Erythroblast (primary cell): ENCODE measurements at places on chromosomes 7 and 10.
A peak's percentile ranks its signal among the peaks of the same experiment; 100 is the strongest.

DNA sequence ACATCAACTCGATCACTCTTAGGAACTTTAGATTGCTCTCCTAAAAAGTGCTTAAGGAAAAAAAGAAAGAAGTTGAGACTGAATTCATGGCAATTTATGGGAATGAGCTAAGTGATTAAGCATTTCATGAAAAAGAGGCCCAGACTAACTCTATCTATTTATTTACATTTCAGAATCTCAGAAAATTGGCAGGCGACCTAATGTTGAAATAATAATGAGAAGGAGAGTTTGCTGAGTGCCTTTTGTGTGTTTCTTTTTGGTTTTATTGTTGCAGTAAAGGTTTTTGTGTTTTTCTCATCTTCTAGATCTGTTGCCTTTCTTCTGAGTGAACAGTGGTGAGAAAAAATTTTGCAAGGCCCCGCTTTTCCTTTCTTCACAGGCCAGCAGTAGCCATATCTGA lies 3.8 kb downstream of the GRK5 start:
- no peak for DNase-seq

- peak; percentile 60 for DNase-seq
Measured at GRCh38 chr10:59872892-59873463, 33.4 kb downstream of the CCDC6 start.

DNA sequence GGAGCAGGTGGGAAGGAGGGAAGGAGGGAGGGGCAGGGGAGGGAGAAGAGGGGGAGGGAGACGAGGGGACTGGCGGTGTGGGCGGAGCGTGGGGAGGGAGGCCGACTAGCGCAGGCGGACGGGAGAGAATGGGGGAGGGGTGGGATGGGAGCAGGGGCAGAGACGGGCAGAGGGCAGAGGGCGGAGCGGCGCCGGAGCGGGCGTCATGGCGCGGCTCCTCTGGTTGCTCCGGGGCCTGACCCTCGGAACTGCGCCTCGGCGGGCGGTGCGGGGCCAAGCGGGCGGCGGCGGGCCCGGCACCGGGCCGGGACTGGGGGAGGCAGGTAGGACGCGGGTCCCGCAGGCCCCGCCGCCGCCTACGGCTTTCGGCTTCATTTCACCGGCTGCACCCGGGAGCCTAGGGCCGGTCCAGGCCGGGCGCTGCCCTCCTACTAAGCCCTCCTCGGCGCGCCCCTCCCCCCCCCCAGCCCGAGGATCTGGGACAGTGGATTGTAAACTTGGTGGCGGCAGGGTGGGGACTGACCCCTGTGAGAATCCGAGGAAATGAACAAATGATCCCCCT lies at the start of gene MSRB2:
MSRB2 (plus strand) TSS at position 176 of the 562 bp plus-strand sequence; CDS start at position 206, 30 bp downstream.
- peak; percentile 93 for DNase-seq

DNA sequence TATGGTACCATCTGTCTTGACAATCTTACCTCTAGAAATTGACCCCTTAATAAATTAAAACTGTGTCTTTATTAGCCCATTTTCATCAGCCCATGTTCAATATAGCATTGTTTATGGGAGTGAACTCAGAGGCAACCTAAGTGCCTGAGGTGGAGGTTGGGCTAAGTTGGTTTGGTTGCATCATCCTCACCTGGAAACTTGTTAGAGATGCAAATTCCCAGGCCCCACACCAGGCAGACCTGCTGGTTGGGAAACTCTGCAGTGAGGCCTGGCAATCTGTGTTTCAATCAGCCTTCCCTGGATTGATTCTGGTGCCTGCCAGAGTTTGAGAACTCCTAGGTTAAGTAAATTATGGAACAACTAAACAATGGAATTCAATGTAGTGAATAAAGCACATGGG lies 9.4 kb upstream of the FAM170B start:
- DNase-seq: no peak

- no peak for DNase-seq
Measured at GRCh38 chr7:5671046-5671445, 110.4 kb downstream of the RNF216 start.

DNA sequence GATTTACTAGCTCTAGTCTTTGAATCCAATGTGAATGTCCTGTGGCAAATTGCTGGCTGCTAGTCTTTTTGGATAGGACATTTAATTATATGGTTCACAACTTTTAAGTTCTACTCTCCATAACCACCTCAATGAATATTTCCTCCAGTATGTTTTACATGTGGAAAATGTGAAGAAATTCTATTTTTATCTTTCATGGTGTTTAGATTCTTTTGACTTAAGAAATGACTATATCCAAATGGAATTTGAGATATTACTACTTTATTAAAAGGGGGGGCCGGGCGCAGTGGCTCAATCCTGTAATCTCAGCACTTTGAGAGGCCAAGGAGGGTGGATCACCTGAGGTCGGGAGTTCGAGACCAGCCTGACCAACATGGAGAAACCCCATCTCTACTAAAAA lies 202.0 kb downstream of the ARL4A start:
- DNase-seq: no peak

GRCh38 chr7:47587976-47588375 lies 6.1 kb upstream of the TNS3 start:
- no peak for DNase-seq

- DNase-seq: no peak
Measured at GRCh38 chr7:4178416-4178815, 503.7 kb upstream of the FOXK1 start.

- no peak for DNase-seq
Measured at GRCh38 chr7:142628945-142629344, 120.3 kb upstream of the PRSS1 start.

DNA sequence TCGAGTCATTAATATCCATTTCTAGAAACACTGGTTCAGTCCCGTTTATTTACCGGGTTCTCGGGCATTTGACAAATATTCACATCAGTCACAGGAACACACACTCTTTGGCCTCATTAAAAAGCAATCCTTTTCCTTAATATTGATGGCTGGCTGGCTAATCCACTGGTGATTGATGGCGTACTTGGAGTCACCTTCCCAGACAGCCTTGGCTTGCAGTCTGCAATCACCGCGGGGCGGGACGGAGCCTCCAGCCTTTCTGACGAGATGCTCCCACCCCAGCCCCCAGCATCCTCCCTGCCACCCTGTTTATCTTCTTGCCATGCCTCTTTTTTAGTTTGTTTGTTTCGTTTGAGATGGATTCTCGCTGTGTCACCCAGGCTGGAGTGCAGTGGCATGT lies 36.6 kb downstream of the SRRM3 start:
- no peak for DNase-seq
